Melanocyte of skin (primary cell): ENCODE measurements at places on chromosomes 4 and X. TPM values are rescaled to one million over a fixed set of nuclear protein-coding genes. Genes with fewer than 3 reads are reported as not detected.

STK26 gene
- total RNA-seq, result 7.6 and 10.5 TPM in 2 replicates

GYPB gene
- total RNA-seq, result not detected in 2 replicates

CXorf51A gene
- total RNA-seq, result not detected in 2 replicates

RAB41 gene
- total RNA-seq, result not detected in 2 replicates

CT83 gene
- total RNA-seq, result not detected in 2 replicates
